CD8-positive, alpha-beta memory T cell (primary cell): ENCODE measurements at places on chromosomes 3 and 15. TPM values are rescaled to one million over a fixed set of nuclear protein-coding genes. Genes with fewer than 3 reads are reported as not detected.

Gene MORC1
- total RNA-seq, result not detected

Gene EID1
- 125 TPM for total RNA-seq

Gene LRTM1
- not detected for total RNA-seq

- peak; percentile 21 for DNase-seq
These were observed 115.0 kb upstream of the VEPH1 start for GRCh38 chr3:157618075-157618760.

DNA sequence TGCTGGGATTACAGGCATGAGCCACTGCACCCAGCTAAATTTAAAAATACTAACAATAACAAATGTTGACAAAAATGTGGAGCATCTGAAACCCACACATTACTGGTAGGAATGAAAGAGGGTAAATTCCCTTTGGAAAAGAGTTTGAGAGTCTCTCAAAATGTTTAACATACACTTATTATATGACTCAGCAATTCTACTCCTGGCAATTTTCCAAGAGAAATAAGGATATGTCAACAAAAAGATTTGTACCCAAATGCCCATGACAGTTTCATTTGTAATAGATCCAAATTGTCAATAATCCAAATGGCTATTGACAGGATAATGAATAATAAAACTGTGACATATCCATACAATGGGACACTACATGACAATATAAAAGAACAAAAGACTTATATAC, 9.0 kb downstream of the HCLS1 start:
- no peak for DNase-seq

DNA sequence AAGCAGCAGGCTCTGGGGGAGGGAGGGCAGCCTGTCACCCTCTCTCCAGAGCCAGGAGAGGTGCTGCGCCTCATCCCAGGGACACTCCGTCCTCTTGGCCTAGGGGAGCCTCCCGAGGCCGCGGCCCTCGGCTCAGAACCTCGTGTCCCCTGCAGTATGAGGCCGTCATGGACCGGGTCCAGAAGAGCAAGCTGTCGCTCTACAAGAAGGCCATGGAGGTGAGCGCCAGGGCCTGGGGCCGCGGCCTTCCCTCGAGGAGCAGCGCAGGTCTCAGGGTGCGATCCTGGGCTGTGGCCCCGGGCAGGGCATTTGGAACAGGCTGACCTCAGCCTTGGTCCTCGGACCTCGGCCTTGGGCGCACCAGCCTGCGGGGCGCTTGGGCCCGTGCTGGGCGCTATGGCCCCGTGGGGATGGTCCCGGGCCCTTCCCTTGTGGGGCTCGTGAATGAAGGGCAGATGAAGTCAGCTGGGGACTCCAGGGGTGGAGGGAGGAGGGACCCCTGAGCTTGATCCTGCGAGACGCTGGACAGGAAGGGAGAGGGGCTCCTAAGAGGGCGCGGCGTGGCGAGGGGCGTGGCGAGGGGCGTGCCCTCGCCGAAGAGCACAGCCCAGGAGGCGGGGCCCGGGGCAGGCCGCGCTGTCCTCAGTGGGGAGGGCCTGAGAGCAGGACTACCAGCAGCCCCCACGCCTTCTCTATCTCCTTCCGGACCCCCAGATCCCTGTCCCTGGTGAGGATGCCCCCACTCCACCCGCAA, 32.9 kb downstream of the PSTPIP1 start:
- DNase-seq, result peak; percentile 32

DNA sequence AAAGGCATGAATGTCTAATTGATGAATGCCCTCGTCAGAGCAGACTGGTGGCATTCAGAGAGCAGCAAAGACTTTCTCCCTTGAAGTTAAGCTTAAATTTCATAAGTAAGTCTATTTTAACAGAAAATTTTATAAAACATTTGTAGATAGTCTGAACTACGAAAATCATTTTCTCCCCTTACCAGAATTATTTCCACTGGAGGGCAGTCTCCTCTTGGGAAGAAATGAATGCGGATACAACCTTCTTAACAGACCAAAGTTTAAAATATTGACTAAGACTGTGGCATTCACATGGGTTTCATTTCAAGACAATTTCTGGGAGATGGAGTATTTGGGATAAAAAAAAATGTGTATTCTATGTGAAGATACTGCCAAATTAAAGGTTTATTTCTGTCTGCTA, 669.0 kb downstream of the FHIT start:
- DNase-seq, result no peak

GRCh38 chr15:66030650-66031049, 161.4 kb downstream of the RAB11A start:
- no peak for DNase-seq

DNA sequence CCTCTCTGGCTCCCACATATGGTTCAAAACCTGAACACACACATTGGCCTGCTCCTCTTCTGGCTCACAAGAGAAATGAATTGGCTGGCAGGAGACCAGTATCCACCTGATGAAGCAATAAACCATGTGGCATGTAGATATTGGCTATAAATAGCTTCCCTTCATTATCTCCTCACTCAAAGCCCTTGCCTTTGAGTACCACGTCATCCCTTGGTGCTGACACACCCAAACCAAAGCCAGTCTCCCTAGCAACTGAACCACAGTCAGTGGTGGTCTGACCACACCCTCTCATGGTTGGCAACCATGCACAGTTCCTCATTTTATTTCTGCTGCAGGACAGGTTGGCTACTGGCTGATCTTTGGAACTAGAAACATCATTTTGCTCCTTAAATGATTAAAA, 98.8 kb downstream of the ZNF621 start:
- DNase-seq, result no peak

DNA sequence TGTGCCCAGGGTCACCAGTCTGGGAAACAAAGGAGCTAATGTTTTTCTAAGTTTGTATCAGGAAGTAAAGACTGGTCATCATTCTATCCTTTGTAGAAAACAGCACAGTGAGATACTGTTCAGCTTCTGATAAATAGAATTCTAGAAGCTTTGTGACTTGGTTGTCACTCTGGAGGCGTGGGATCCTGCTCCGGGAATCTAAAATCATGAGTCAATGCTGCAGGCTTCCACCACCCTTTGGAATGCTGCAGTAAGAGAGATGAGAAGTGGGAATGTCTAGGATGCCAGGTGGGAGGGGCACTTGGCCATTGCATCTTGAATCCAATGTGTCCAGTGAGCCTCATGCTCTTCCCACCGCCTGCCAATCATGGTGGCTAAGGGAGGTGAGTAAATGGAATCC, 40.9 kb downstream of the SAMMSON start:
- no peak for DNase-seq

DNA sequence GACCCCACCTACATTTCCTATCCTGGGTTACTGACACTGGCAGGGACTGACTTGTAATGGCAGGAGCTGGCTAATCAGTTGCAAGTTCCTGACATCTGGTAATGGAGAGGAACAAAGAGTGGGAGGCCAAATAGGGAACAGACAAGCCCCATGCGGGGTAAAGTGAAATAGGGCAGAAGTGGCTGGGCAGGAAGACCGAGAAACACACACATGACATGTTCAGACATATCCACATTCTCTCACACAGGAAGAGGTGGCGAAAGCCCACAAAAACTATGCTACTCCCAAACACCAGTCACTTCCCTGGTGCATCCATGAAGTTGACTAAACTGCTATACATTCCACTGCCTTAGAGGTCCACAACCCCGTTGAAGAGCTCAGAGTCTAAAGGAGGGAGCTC, 394.1 kb upstream of the TBL1XR1 start:
- no peak for DNase-seq

DNA sequence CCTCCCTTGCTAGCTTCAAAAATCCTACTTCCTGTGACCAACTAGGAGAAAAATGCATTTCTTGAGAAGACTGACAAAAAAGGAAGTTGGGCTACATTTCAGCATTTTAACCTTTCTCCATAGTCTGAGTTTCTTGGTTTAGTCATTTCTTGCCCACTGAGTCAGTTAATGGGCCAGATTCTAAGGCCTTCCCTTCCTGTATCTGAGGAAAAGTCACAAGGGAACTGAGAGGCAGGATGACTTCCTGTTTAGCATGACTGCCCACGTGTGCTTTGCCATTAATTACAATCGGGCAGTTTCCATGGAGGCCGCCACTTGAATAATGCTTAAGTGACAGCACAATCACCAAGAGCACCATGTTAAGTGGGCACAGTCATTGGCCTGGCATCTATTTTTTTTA, 794.4 kb upstream of the LMCD1 start:
- DNase-seq, result no peak

GRCh38 chr3:57076422-57076951, 16.0 kb downstream of the SPATA12 start:
- no peak for DNase-seq

GRCh38 chr3:183437666-183438564, 9.5 kb upstream of the MCF2L2 start:
- no peak for DNase-seq
